ENCODE measurements at places on chromosomes 7 and 10.
A peak's percentile ranks its signal among the peaks of the same experiment; 100 is the strongest.

DNA sequence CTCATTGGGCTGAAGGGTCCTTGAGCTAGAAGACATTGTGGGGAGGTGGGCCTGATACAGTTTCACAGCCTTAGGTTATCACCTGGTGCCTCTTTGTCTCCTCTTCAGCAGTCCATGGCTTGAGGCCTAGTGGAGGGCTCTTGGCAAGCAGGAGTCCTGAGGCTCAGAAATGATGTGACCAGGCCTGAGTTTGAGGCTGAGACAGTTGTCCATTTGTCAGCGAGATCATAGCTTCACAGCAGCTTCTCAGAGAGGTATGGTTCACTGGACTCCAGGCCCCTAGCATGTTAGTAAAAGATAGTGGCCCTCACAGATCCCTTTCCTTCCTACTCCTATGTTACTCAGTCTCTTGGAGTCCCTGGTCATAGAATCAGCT lies 19.1 kb downstream of the SUFU start:
- DNase-seq: no peak

DNA sequence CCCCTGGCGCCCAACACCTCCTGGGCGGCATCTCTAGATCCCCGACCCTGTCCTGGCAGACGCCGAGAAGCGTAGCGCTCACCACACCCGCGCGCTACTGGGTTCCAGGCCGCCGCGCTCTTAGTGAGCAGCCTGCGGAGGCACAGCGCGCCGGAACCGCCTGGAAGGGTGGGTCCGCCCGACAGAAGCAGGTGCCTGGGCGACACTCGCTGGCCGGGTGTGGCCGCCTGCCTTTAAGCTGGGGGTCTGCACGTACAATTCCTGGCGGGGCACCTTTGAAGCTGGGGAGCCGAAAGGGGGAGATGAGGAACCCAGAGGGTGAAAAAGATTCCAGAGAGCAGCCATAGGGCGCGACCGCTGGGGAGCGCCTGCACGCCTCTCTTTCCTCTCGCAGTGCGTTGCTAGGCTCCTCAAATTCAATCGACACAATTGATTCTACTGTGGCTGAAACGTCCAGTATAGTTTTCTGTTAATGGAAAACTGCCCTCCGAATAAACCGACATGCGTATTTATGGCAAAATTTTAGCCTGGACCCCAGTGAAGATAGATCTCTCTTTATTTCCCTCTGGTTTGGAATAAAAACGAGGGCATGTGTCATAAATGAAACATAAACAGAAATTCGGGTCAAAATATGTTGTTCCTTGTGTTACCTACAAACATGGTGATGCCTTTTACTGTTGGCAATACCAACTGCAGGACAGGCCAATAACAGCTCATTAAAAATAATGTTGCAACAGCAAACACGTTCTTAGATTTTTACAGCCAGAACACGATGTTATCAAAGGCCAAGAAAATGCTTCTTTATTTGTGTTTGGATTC lies 4.6 kb downstream of the HMX3 start:
- DNase-seq: peak; percentile 65

DNA sequence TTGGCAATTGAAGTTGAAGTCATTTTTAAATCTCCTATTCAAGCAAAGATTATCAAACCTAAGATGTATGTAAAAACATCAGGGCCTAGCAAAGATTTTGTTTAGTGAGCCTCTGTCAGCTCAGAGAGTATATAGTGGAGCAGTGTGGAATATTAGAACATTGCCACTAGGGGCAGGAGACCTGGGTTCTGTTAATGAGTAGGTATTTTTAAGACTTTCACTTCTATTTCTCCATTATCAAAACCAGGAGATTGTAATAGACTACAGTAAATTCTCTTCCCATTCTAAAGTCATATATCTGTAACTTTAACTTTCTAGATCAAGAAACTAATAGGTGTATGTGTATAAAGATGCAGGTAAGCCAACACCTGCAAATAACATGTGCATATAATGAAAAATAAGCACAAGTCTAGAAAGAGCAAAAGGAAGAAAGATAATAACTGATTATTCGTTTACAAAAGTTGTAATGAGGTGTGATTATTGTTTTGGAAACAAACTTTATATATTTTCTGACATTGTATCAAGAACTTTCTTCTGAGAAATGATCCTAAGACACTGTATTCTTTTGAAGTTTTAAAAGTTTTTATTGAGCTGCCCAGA lies 64.4 kb downstream of the KCND2 start:
- DNase-seq: no peak

DNA sequence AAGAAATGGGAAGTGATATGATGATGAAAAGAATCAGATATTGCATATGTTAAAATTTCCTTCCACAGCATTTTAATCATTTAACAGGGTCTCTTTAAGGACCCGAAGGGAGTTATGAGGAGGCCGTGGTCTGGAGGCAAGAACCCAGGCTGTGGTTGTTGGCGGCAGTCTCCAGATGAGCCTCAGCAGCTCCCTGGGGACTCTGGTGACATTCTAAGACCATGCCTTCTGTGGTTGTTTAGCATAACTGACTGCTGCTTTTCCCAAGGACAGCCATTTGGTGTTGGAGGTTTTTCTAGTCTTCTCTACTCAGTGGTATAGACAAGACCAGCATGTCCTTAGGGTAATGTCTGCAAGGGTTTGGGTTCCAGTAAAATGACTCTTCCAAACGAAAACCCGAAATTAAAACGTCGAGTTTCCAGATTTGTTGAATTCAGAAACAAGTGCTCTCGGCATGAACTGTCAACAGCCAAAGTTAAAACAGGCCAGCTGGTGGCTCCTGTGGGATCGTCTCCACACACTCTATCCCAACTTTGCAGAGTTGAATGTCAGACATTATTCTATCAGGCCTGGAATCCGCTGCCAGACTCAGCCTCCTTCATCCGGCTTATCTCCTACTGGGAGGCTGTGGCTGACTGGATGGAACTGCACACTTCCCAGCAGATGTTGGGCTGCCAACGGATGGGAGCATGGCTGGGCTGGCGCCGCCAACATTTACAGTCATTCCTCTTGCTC lies 183.1 kb downstream of the TAX1BP1 start:
- no peak for DNase-seq

DNA sequence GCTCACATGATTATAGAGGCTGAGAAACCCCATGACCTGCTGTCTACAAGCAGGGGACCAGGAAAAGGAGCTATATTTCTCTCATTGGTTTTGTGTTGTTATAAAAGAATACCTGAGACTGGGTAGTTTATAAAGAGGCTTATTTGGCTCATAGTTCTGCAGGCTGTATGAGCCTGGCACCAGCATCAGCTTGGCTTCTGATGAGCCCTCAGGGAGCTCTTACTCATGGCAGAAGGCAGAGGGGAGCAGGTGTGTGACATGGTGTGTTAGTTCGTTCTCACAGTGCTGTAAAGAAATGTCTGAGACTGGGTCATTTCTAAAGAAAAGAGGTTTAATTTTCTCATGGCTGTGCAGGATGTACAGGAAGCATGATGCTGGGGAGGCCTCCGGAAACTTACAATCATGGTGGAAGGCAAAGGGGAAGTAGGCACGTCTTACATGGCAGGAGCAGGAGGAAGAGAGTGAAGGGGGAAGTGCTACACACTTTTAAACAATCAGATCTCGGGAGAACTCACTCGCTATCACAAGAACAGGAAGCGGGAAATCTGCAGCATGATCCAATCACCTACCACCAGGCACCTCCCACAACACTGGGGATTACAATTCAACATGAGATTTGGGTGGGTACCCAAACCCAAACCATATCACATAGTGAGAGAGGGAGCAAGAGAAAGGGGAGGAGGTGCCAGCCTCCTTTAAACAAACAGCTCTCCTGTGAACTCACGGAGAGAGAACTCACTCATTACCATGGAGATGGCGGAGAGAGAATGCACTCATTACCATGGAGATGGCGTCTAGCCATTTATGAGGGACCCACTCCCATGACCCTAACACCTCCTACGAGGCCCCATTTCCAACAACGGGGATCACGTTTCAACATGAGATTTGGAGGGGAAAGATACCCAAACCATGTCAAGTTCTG lies 133.4 kb downstream of the JCAD start:
- no peak for DNase-seq

DNA sequence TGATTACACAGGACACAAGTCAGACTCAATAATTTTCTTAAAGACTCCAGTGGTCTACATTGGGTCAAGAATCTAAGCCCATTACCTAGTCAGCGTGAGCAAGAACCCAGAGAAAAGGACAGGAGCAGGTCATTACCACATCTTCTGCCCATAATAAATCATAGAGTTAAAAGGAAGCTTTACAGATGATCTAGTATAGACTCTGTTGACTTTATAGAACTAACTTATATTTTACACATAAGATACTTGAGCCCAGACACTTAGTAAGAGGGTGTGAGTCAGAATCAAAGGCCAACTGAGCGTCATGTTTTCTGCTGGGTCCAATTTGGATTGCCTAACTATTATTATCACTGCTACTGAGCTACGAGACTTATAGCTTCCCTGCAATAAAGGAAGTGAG lies 206.1 kb upstream of the NPSR1 start:
- no peak for DNase-seq

DNA sequence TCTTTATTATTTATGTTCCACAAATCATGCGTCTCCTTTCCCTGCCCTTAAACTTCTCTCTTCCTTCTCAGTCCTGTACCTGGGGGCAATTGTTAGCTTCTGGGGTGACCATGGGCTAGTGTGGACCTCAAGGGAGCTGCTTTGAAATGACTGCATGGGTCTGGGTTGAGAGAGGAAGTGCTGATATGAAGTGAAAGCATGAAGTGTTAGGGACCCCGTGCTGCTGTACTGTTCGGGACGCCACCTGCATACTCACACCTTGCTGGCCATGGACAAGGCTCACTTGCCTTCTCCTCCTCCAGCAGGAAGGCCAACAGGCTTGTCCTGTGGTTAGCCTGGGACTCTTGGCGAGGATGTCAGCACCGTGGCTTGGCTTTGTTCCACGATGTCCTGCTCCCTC lies 56.7 kb downstream of the MTPN start:
- DNase-seq: no peak

DNA sequence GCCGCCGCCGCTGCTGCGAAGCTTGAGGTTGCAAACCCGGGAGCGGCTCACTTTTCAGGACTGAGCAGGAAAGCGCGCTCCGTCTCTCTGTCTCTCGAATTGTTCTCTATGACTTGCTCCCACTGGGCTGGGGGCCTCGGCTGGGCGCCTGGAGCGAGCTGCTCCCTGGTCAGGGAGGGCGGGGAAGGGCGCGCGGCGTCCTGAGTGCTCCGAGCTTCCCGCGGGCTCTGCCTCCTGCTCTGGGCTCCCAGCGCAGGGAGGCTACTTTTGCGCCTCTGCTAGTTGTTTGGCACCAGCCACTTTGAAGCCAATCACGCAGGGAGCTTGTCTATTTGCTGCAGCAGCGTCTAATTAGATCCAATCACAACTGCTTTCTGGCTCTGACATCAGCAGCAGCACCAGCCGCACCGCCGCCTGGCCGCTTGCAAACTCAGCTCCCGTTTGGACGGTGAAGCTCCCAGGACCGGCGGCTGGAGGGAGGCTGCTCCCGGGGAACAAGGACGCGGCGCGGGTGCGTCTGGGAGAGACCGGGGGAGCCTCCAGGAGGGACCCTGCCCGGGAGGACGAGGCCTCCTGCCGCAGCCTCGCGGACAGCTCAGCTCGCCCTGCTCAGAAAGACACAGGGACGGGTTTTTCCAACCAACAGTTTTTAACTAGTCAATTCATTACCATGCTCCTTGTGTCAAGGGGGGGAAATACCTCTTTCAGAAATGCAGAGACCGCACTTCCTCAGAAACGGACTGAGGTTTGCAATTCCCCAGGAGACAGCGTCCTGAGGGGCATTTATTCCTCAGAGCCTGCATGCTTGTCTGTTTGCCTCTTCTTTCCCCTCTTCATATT lies at the start of gene ADARB2:
Gene ADARB2, minus strand, starts transcription at position 304 of the 840 bp plus-strand sequence.
- DNase-seq: peak; percentile 58

DNA sequence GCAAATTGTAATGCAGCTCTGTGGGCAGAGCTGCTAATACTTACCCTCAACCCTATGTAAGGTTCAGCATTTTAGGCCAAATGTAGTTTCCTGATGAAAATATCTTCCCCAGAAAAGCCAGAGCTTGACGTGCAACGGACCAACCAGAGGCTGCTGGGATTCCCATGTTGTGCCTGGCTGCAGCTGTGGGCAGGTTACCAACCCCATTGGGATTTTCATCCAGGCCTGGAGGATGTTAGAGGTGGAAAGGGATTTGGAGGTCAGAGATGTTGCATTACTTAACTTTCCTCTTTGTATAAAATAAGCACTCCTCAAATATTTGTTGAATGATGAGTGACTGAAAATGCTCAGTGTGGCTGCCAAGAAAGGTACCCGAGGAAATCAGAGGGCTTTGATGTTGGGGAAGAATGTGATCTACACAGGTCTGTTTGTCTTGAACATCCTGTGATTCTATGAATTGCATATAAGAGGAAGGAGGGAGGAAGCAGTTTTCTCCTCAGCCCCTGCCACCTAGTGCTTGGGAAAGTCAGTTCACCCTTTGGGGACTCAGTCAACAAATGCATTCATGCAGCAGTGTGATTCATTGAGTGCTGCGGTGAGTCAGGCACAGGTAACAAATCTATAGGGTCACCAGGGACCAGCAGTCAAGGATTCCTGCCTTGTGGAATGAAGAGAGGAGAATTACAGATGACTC lies 487.2 kb downstream of the RPS24 start:
- peak; percentile 44 for DNase-seq

GRCh38 chr10:133475425-133475734 lies 21.6 kb downstream of the SCART1 start:
- peak; percentile 62 for DNase-seq
